Fibroblast of skin of abdomen (primary cell): ENCODE measurements at places on chromosomes 1 and 21.

DNA sequence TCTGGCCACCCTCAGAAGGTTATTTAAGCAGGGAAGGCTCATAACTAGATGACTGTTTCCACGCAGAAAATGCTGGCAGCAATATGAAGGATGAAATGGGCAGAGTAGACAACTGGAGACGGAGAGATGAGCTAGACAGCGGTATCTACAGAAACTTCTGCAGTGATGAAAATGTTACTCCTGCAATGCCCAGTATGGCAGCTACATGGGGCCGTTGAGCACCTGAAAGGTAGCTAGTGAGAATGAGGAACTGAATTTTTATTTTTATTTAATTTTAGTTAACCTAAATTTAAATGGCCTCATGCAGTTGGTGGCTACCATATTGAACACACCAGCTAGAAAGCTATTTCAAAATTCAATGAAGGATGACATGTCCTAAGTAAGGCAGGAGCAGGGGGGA lies 27.3 kb downstream of the SIPA1L2 start:
- no peak for DNase-seq

DNA sequence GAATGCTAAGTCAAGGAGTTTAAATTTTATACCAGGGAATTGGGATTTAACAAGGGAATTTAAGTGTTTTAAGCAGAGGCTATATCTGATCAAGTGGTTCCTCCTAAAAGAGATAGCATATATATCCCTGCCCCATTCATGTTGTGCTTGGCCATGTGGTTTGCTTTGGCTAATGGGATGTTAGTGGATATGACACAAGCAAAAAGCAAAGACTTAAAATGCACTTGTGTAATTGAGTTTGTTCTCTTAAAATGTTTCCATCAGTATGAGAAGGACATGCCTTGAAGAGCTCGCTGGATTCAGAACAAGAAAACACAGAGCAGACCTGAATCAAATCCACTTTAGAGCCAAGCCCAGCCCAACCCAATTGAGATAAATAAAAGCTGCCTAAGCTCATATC lies 22.4 kb downstream of the C1orf87 start:
- DNase-seq = no peak

DNA sequence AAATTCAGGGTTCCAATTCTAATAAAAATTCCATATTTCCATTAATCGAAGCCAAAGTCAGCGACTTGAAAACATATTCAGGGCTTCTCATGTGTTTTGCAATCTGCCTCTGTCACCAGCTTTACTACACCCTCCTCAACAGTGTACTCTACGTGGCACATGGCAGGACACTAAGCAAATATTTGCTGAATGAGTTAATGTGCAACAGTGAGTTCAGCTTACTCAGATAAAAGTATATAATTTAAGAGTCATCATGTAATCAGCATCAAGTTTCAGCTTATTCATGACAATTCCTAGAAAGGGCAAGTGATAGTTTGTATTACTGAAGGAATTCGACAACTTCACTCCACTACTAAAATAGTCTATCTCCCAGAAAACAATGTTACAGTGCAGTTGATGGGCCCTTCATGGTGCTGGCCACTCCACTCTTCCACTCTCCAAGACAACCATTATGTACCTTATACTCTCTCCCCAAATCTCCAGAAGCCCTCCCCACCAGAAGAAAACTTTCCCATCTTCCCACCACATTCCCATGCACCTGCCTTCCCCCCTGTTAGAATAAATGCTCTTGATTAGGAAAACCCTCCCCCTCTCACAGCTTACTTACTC lies 97.3 kb downstream of the TTLL7 start:
- DNase-seq = peak; percentile 83

DNA sequence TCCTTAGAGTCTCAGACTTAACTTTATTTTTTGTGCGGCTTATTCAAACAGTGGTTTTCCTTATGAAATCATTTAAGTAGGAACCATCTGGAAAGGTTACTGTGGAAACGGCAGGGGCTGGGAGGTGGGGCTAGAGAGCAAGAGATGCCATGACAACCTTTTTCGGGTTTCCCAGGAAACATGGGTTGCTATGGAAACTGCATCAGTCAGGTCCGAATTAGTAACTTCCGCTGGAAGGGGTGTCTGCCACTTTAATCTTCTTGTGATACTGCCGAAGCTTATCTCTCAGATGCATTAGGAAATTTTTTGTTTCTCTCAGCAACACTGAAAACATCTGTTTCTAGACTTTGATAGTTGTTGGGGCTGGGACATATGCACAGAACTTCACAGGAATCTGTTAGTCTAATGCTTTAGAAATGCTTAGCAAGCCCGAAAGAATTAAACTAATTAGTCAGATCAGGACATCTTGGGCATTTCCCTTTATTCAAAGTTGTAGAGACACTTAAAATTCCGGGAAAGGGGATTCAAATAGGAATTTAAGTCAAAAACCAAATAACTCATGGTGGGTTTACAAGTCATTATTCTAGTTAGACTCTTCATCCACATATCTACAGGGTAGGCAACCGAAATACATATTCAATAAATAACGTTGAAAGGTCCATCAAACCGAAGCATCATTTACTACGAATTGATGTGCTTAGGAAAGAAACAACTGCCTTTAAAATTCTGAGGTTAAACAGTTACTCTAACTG lies 2.6 kb downstream of the KCNA3 start:
- DNase-seq = peak; percentile 67

GRCh38 chr1:8477166-8477982 lies 159.5 kb downstream of the SLC45A1 start:
- DNase-seq = peak; percentile 80

DNA sequence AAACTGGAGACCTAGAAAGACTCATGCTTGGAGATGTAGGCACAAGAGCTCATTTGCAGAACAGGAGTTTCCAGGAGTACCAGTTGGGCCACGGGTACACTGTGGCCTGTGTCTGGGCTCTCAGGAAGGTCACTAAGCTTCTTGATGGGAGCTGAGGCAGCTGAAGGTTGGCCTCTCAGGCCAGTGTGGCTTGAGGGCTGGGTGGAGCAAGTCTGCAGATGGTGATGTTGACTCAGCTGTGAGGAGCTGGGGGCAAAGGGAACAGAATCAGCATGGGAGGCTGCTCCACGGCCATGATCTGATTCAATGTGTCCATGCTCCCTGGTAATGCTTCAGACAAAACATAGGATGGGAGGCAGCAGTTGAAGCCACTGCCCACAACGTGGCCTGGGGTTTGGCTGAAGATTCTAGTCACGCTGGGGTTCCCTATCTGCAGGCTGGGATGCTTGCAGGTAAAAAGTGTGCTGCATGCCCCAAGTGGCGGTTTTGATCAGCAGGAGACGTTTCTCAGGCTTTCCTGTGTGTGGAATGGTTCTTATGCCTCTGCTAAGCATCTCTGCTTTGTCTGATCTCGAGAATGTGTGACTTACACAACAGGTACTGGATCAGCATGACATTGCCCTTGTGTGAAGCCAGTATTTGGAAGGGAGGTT lies 15.4 kb upstream of the TENT5C start:
- DNase-seq = no peak
